ENCODE measurements at places on chromosomes 4 and X.

- DNase-seq: no peak
Observed at GRCh38 chrX:129511689-129512088, 11.6 kb downstream of the SMARCA1 start.

DNA sequence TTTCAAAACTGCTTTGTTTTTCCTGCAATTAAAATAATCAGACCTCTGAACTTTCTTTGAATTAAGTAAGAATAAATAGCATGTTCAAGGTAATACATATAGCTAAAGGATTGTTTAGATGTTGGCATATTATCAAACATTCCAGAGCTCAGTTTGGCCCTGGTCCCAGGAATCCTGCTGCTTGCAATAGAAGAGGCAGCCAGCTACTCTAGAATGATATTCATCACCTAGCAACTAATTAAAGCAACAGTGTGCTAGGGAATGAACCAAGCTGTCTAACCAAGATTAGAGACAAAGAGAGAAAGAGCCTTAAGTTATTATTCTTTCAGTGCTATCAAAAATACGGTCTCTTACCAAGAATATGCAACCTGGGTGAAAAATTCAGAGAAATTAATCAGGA lies 460.9 kb downstream of the GABRG1 start:
- no peak for DNase-seq

GRCh38 chr4:40196724-40197281 lies at the start of gene RHOH:
Gene RHOH (plus strand): TSS chr4:40197031. CDS start chr4:40243387, 46,356 bp downstream.
- no peak for DNase-seq

DNA sequence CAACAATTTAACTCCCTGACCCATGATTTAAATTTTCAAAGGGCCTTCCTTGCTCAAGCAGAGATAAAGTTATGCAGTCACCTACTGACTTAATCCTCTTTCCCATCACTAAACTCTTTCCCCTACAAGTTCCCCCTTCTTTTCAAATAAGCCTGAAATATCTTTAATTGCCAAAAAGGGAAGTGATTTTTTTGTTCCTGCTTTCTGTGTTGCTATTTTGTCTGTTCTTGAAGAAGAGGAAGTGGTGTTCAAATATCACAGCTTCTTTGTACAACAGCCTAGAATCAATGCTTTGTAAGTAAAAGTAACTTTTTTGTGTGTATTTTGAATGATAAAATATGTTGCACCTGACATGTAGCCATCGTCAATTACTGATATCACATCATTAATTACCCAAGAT lies 595.9 kb downstream of the CENPC start:
- no peak for DNase-seq

GRCh38 chrX:3526731-3527130 lies 180.3 kb upstream of the MXRA5 start:
- DNase-seq: no peak
